ENCODE measurements at places on chromosomes 1 and 21.

- DNase-seq = no peak
Observed at GRCh38 chr1:157925419-157926166, 67.9 kb upstream of the KIRREL1 start.

- DNase-seq = no peak
Observed at GRCh38 chr21:15682186-15682895, 47.4 kb upstream of the USP25 start.

GRCh38 chr1:237012788-237013383, 8.6 kb upstream of the MT1HL1 start:
- peak; percentile 84 for DNase-seq

- peak; percentile 37 for DNase-seq
Observed at GRCh38 chr1:178134061-178134460, 40.2 kb downstream of the RASAL2 start.

GRCh38 chr1:247184254-247184653, 12.4 kb upstream of the ZNF124 start:
- no peak for DNase-seq

DNA sequence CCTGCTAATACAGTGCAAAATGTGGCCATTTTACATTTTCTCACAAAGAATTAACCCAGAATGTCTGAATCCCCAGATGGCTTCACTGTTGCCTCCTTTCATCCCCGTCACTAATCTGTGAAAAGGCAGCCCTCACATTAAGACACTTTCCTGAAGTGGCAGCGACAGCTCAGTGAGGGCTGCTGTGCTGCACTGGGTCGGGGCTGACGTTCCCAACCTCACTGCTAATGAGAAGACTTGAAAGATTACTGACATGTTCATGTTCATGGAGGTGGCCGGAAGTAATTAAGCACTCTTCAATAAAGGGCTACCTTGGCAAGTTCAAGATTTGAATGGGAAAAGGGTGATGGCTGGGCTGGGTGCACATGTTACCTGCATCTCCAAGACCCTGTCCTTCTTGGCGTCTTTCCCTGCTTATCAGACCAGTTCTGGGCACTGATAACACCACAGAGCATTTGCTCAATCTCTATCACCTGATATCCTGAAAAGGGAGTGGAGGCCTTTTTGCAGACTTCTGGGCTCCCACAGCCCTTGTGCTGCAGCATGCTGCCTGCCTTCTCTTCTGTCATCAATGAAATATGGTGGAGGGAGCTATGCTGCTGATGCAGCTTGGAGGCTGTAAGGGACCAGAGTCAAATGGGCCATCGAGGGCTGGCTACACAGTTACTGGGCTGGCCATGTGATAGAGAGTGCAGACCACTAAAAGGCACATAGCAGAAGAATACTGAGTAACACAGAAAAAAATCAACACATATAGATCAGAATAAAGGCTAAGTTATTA, 383.5 kb downstream of the PCP4 start:
- DNase-seq = no peak

DNA sequence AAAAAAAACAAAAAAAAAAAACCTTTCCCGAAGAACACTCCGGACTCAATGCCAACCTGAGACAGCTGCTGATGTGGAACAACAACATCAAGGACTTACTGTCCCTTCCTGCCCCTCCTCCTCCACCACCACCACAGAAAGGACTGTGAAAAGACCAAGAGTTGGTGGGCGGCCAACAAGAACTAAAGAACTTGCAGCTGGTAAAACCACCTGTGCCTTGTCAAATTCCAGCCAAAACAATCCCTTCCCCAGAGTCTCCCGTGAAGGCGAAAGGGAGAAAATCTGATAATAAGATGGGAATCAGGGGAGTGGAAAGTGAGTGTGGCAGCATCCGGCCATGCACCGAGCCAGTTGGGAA, 88.9 kb downstream of the PROX1 start:
- DNase-seq = no peak

DNA sequence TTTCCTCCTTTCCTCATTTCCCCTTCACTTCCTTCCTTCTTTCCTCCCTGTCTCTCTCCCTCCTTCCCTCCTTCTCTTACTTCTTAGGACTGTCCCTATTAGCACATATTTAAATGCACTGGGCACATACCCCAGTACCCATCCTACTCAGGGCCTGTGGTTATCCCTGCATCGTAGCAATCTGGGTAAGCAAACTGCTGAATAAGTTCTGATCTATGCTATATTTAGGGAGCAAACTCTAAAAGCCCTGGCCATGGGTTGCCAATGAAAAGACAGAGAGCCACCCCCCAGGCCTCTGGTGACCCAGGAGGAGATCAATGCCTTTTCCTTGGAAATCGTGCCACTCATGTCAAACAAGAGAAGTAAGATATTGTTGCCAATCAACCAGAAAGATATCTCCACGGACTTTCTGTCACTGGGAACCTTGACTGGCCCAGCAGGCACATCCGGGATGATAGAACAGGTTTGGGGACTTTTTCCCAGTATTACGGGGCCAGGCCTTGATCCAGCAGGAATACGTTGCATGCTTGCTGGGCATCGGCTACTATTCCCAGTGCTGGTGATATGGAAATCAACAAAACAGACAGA, 5.4 kb downstream of the FAM3B start:
- DNase-seq = no peak

- DNase-seq = peak; percentile 60
Observed at GRCh38 chr1:163401211-163401610, 79.5 kb downstream of the NUF2 start.

DNA sequence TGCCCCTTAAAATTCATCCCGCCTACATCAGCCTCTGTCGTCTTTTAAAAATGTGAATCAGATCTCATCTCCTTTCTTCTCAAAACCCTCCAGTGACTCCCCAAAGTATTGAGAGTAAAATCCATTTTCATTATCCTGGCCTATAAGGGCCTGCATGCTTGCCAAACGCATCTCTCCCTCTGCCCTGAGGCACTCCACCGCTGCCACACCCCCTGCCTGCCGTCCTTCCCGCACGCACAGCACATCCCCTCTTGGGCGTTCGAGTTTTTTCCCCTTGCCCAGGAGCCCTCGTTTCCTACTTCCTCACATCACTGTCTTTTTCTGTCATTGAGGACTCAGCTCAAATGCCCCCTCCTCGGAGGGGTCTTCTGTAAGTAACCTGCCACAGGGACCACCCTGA, 53.3 kb upstream of the MTR start:
- DNase-seq = no peak

DNA sequence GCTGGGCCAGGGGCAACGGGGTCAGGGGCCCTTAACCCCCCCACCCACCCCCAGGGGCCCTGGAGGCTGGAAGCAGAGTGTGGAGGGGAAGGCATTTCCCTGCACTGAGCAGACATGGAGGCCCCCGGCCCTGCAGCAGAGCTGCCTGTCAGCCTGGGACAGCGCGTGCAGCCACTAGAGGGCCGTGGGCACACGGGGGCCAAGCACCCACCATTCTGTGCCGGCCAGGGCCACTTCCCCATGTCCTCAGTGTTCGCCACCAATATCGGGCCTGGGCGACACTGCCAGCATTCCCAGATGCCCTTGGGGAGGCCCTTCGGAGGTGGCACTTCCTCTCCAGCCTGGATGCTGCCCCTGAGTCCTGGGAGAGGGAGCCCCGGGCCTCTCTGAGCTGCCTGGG, 23.2 kb upstream of the ARHGEF16 start:
- DNase-seq = peak; percentile 23

DNA sequence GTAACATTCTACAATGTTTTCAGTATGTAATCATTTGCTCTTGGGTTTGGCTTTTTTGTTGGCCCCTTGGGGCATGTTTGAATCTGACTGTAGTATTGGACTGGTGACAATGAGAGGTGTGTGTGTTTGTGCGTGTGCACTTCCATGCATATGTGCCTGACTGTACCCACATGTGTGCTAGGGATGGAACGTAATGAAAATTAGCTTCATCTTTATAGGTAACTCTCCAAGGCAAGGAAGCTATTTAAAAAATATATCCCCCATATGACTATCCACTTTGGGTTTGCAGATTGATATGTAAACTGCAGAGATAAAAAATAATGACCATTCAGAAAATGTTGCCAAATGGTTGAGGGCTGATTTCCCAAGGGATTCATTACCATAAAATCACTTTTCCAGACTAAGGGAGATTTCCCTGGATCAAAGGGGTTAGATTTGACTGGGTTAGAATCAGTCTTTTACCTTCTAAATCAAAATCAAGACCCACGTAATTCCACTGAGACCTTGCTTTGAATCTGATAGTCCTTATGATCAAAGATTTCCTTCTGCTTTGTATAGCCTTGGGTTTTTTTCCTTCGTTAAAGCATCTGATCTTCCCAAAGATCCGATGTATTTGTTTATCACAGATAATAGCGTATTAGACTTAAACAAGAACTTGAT, 189.7 kb downstream of the CENPF start:
- DNase-seq = no peak

- no peak for DNase-seq
Observed at GRCh38 chr1:174191349-174191862, 32.1 kb downstream of the RABGAP1L start.

DNA sequence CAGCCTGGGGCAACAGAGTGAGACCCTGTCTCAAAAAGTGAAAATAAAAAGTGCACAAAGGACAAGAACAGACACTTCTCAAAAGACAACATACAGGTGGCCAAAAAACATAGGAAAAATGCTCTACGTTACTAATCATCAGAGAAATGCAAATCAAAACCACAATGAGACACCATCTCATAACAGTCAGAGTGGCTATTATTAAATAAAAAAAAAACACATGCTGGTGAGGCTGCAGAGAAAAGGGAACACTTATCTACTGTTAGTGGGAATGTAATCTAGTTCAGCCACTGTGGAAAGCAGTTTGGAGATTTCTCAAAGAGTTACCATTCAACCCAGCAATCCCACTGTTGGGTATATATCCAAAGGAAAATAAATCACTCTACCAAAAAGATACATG, 173.2 kb downstream of the SMYD3 start:
- no peak for DNase-seq

- peak; percentile 37 for DNase-seq
Observed at GRCh38 chr1:39646232-39647081, 7.0 kb upstream of the HEYL start.

- DNase-seq = no peak
Observed at GRCh38 chr1:44591381-44591780, 82.9 kb downstream of the TMEM53 start.

GRCh38 chr1:155938220-155938627, 3.2 kb upstream of the RXFP4 start:
- DNase-seq = peak; percentile 57

GRCh38 chr1:224524679-224525078, 90.1 kb upstream of the WDR26 start:
- peak; percentile 58 for DNase-seq

DNA sequence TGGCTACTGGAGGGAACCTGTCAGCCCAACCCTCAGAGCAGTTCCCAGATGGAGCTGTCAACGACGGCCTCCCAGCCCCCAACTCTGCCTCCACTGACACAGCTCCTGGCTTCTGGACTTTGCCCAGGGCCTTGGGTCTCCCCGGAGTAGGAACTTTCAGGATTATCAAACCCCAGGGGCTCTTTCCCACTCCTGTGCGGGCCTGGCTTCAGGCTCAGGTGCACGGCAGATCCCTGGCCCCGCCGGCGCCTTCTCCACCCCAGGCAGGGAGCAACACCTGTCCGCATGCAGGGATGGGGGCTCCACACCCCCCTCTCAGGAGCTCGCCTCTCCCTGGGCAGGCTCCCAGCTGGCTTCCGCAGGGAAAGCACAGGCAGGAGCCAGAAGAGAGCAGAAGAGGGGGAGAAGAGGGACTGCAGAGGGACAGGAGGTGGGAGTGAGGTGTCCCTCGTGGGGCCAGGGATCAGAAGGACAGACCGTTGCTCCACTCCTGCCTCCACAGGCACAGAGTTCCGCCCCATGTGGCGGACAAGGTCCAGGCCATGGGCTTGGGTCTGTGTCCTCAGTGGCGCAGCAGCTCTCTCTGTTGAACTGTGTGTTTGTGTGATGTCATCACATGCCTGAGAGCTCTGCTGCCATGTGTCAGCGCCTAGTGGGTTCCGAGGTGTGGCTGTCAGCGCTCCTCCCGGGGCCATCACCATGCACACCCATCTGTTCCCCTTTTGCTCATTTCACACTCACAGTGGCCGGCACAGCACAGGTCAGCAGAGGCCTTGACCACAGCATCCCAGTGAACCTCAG, 107.7 kb downstream of the PDE9A start:
- no peak for DNase-seq

GRCh38 chr1:145720556-145720877, 1.2 kb downstream of the CD160 start:
- DNase-seq = peak; percentile 66

- DNase-seq = no peak
Observed at GRCh38 chr1:35854989-35855700, 27.9 kb upstream of the AGO1 start.

DNA sequence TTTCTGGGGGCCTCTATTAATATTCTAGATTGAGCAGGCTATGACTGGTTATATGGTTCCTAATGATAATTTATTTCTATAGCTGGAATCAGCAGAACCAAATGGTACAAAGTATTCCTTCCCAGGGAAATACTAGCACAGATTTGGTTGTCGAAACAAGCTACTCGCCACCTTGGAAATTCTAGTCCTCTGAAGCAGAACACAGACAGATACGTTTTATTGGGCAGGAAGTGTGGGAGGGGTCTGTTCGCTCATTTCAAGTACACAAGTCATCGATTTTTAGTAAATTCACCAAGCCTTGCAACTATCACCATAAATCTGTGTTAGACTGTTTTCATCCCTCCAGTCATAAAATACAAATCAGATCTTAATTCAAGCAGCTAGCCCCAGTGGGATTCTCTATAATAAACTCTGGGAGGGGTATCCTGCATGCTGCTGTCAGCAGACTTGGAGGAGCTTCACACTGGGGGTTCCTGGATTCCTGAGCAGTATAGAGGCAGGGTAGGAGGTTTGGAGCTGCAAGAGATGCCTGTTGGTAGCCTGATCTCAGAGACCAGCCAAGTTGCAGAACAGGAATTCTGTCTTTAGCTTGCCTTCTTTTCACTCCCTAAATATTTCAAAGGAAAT, 9.8 kb upstream of the GPR137B start:
- no peak for DNase-seq

- no peak for DNase-seq
Observed at GRCh38 chr21:45748593-45748992, 105.1 kb downstream of the PCBP3 start.

- DNase-seq = no peak
Observed at GRCh38 chr1:7331926-7332535, 439.1 kb upstream of the VAMP3 start.

GRCh38 chr1:226751703-226752102, 12.6 kb upstream of the ITPKB start:
- DNase-seq = no peak

GRCh38 chr1:10502206-10502605, 27.5 kb downstream of the PEX14 start:
- DNase-seq = no peak

GRCh38 chr1:78918157-78918556, 88.4 kb downstream of the ADGRL4 start:
- DNase-seq = no peak

Measured in urothelium cell line (cell line).